Activated CD8-positive, alpha-beta T cell treated with anti-CD3 and anti-CD28 coated beads, Interleukin-2, amount 10 ng/mL, durations not matched to agents 7 days and 5 days (primary cell): ENCODE measurements at places on chromosomes 2 and 18.

DNA sequence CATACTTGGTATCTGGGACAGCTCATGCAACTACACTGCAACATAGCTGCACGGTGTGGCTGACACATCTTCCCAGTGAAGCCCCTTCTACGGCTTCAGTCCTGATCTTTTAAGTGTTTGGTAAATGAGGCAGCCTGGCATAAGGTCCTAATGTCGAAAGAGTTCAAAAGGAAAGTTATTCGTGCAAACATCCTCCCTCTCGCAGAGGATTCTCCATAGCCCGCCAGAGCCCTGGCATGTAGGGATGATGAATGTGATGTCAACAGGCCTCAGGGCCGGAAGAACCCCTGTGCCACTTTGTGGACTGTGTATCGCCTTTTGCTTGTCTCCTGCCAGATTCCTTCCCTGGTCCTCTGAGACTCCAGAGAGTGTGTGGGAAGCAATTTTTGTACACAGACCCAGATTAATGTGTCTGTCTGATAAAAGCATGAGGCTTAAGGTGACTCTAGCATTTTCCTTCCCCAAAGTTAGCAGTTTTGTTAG lies 88.5 kb downstream of the SOCS6 start:
- DNase-seq = no peak

GRCh38 chr2:44200011-44200410 lies 31.3 kb downstream of the PPM1B start:
- DNase-seq = no peak

GRCh38 chr2:8509621-8510020 lies 172.2 kb upstream of the ID2 start:
- no peak for DNase-seq

DNA sequence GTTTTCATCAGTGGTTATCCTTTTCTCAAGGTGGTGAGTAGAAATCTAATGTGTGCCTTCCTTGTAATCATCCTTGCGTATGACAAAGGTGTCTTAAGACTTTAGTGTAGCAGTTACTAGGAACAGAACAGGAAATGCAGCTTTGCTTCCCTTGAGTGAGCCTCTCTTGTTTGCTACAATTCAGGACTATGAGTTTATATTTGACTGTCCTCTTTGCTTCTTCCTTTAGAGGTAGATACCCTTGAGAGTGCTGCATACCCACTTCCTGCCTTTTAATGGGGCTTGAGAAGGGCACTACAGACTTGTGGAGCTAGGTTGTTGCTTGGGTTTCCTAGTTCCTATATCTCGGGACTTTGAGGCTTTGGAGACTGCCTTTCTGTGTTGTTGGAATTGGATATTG lies 3.8 kb downstream of the KCNJ13 start:
- DNase-seq = peak; percentile 33

GRCh38 chr18:79019881-79020280 lies 40.3 kb downstream of the SALL3 start:
- DNase-seq = no peak
